ENCODE measurements at places on chromosomes 3 and 15. TPM values are rescaled to one million over a fixed set of nuclear protein-coding genes. Genes with fewer than 3 reads are reported as not detected.
A peak's percentile ranks its signal among the peaks of the same experiment; 100 is the strongest.

DNA sequence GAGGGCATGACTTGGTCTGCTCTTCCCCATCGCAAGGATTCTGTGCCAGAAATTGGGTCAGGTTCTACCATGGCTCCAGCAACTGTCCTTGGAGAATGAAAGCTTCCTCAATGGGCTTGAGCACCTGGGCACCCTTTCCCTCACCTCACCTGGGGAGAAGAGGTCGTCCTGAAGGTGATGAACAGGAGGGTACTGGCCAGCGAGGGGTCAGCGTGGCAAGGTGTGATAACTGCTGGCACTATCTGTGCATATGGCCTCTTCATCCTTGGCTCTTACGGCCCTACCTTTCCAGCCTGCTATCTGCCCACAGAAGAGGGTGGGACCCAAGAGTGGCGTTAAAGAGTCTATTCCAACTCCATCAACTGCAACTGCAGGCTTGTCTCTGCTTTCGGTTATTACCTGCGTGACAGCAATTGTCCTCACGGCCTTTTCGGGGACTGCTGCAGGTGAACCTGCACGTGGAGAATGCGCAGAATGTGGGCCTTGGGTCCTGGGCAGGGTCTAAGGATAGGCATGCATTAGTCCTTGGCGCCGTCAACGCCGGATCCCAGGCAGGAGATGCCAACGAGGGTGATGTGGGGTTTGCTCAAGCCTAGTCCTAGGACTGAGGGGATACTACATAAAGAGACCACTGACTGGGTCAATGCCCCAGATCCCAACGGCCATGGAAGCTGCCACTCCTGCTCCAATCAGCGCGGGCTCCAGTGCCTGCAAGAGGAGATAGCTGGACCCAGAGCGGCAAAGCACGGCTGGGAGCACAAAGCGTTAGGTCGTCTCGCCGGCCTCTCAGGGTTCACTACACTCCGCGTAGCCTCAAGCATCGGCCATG, 625 bp upstream of the RBM15B start:
- no peaks in the 10 kb centered on the region for H3K27me3 ChIP-seq
- H3K4me1 ChIP-seq = peaks cover 69% of the 10 kb centered on the region
- no peak for DNase-seq
- H3K36me3 ChIP-seq = peaks cover 37% of the 10 kb centered on the region
- H3K27ac ChIP-seq = peak overlapping the region; percentile 79

GRCh38 chr3:98735761-98736269, 27.3 kb upstream of the ST3GAL6 start:
- H3K4me3 ChIP-seq = no peak overlapping the region
- H3K36me3 ChIP-seq = no peaks in the 10 kb centered on the region
- H3K27me3 ChIP-seq = peaks cover 17% of the 10 kb centered on the region
- H3K27ac ChIP-seq = no peak overlapping the region
- peaks cover 25% of the 10 kb centered on the region for H3K4me1 ChIP-seq
- DNase-seq = no peak

DNA sequence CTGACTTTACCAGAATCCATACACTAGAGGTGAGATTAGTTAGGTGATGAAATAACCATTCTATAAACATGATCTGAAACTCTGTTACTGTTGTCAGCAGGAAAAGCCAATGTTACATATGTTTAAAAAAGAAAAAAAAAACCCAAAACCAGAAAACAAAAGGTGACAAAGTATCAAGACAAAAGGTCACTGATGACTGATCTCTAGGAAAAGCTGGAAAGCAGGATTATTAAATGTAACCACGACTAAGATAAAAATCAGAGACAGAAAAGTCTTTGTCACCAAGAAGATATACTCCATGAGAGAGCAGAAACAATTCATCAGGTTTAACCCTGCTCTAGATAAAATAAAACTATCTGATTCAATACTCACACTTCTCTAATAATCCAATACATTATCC, 5.4 kb upstream of the SETD5 start:
- H3K27me3 ChIP-seq = no peaks in the 10 kb centered on the region
- H3K4me3 ChIP-seq = no peak overlapping the region
- peaks cover 61% of the 10 kb centered on the region for H3K36me3 ChIP-seq
- no peak overlapping the region for H3K27ac ChIP-seq

GRCh38 chr15:73674587-73674986, 9.6 kb upstream of the CD276 start:
- no peak overlapping the region for H3K27ac ChIP-seq
- no peaks in the 10 kb centered on the region for H3K36me3 ChIP-seq
- H3K4me1 ChIP-seq = no peaks in the 10 kb centered on the region
- no peak for DNase-seq

The KIF23 gene
- not detected for polyA plus RNA-seq

DNA sequence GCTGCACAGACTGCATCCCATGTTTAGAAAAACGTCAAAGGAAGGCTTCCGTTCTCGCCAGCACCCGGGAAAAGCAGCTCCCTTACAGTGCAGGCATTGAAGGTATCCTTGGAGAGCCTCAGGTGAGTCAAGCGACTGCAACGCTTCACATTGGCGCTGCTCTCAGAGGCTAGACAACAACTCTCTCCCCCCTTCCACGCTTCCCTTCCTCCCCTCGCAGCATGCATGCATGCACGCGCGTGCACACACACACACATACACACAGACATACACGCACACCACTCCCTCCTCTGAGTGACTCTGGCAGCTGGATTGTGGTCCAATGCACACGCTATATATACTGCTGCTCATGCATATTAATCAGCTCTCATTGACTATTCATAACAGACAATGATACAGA, 191.1 kb downstream of the PDZRN3 start:
- H3K4me3 ChIP-seq = no peak overlapping the region
- H3K27ac ChIP-seq = no peak overlapping the region
- no peaks in the 10 kb centered on the region for H3K27me3 ChIP-seq
- H3K4me1 ChIP-seq = no peaks in the 10 kb centered on the region

DNA sequence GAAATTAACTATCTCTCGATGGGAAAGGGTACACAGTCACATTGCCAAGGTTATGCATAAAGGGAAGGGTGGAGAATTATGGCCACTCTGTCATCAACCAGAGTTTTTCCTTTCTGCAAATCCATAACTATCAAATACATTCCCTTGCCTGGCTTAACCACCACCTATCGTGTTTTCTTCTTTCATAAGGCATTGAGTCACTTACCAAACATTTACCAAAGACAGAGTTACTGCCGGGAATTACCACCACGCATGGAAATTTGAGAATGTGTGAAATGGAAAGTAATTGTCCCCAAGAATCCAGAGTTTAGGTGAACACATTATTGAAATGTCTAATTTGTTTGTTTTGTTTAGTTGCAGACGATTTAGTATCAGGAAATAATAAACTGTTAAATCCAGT, 134.3 kb upstream of the LRRN1 start:
- DNase-seq = no peak
- no peak overlapping the region for H3K27ac ChIP-seq
- no peaks in the 10 kb centered on the region for H3K36me3 ChIP-seq
- H3K27me3 ChIP-seq = no peaks in the 10 kb centered on the region

DNA sequence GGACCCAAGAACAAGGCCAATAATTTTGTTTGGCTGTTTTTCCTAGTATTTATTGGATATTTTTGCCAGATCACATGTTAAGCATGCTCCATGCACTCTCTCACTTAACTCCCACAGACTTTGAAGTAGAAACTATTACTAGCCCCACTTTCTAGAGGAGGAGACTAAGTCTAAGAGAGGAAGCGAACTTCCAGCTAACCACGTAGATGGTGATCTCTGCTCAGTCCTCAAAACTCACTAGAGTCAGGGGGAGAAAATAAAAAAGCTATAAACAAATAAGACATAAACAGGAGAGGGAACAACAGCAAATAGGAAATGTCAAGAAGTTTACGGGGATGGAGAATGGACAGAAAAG, 481.0 kb upstream of the PROK2 start:
- no peaks in the 10 kb centered on the region for H3K36me3 ChIP-seq
- no peak overlapping the region for H3K4me3 ChIP-seq
- no peak for DNase-seq
- H3K27ac ChIP-seq = no peak overlapping the region
- H3K4me1 ChIP-seq = peaks cover 14% of the 10 kb centered on the region

DNA sequence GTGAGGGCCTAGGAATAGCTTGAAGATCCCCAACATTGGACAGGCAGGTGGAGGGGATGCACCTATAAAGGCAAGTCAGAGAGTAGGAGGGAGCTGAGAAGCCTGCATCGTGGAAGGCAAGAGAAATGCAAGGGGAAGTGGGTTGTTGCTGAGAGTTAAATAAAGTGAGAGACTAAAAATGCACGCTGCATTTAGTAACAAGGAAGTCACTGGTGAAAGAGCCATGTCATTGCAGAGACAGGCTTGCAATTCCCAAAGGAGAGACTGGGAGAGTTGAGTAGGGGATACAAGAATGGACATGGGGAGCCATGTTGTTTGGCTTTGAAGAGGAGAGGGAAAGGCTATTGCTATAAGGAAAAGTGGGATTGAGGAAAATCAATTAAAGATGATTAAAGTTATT, 77.0 kb upstream of the HEG1 start:
- no peak overlapping the region for H3K27ac ChIP-seq
- no peaks in the 10 kb centered on the region for H3K36me3 ChIP-seq
- H3K4me3 ChIP-seq = no peak overlapping the region
- no peak for DNase-seq

DNA sequence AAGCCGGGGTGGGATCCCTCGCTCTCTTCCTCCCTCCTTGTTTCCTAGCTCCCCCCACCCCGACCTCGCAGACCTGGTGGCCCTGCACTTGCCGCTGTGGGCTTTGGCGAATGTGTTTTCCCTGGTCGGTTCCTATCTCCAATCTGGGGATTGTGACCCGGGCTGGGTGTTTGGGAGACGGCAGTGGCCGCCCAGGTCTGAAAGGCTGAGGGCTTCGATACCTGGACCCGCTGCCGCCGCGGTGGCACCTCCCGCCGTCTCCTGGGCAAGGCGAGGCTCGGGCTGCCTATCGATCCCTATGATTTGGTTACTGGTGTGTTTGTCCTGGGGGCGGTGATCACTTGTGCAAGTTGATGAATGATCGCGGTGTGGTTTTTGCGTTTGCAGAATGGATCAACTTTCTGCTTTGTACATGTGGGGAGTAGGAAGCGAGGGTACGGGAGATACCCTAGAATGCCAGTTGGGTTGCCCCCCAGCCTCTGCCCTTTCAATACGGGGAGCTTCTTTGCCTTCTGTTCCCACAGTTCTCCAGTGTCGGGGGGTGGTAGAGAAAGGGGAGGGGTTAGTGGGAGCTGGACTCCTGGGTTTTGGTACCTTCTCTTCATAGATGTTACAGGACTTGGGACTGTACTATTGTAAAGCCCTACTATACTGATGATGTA, 3.0 kb downstream of the BBX start:
- H3K4me1 ChIP-seq = peaks cover 36% of the 10 kb centered on the region
- H3K27me3 ChIP-seq = no peaks in the 10 kb centered on the region
- no peaks in the 10 kb centered on the region for H3K36me3 ChIP-seq
- DNase-seq = peak; percentile 10

GRCh38 chr3:40504636-40505430, 1.0 kb upstream of the ZNF620 start:
- no peak overlapping the region for H3K27ac ChIP-seq
- H3K4me1 ChIP-seq = peaks cover 8% of the 10 kb centered on the region
- no peak for DNase-seq
- H3K4me3 ChIP-seq = no peak overlapping the region
- no peaks in the 10 kb centered on the region for H3K36me3 ChIP-seq

The TRPC1 gene
- polyA plus RNA-seq = 1.5 TPM

The C2CD4A gene
- polyA plus RNA-seq = 0.08 TPM

- no peak overlapping the region for H3K27ac ChIP-seq
- no peak for DNase-seq
- H3K4me3 ChIP-seq = no peak overlapping the region
- no peaks in the 10 kb centered on the region for H3K36me3 ChIP-seq
- H3K27me3 ChIP-seq = no peaks in the 10 kb centered on the region
- H3K4me1 ChIP-seq = no peaks in the 10 kb centered on the region
Observed at GRCh38 chr15:87374339-87374738, 882.2 kb downstream of the NTRK3 start.

The GOLGA8J gene
- not detected for polyA plus RNA-seq

- peaks cover 38% of the 10 kb centered on the region for H3K36me3 ChIP-seq
- no peak overlapping the region for H3K27ac ChIP-seq
- no peak for DNase-seq
- no peaks in the 10 kb centered on the region for H3K27me3 ChIP-seq
- no peak overlapping the region for H3K4me3 ChIP-seq
Observed at GRCh38 chr3:194450341-194450740, 36.5 kb downstream of the ATP13A3 start.

The CADM2 gene
- not detected for polyA plus RNA-seq

- H3K27ac ChIP-seq = no peak overlapping the region
- no peaks in the 10 kb centered on the region for H3K27me3 ChIP-seq
- no peak overlapping the region for H3K4me3 ChIP-seq
- no peaks in the 10 kb centered on the region for H3K36me3 ChIP-seq
- DNase-seq = no peak
Observed at GRCh38 chr15:62920682-62921502, 121.7 kb upstream of the TPM1 start.

The NME9 gene
- polyA plus RNA-seq = 0.80 TPM

- DNase-seq = no peak
- H3K4me1 ChIP-seq = no peaks in the 10 kb centered on the region
- no peak overlapping the region for H3K27ac ChIP-seq
- H3K36me3 ChIP-seq = no peaks in the 10 kb centered on the region
- H3K4me3 ChIP-seq = no peak overlapping the region
Observed at GRCh38 chr3:134496471-134497071, 10.7 kb downstream of the CEP63 start.

GRCh38 chr15:78177447-78177873, 28.3 kb downstream of the IDH3A start:
- H3K27ac ChIP-seq = no peak overlapping the region
- H3K4me3 ChIP-seq = no peak overlapping the region
- peaks cover 10% of the 10 kb centered on the region for H3K4me1 ChIP-seq
- peak; percentile 11 for DNase-seq

DNA sequence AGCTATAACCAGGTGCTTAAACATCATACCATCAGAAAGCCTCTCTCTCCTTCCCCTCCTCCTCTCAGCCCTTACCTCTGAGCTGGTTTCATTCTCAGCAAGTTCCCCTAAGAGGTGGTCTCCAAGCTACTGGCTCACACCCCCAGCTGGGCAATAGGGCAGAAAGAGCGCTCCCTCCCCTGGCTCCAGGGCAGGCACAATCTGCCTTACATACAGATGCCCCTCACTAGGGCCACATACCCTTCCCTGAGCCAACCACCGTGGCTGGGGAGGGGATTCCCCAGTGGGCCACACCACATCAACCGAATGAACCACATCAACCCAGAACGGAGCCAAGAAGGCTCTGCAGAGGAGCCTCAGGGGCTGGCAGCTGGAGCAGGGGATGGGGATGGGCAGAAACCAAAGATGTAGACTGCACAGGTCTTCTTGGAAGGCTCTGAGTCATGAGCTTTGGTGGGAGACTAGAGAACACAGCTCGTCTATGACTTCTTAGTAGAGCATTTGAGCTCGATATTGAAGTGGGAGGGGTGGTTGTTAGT, 4.6 kb upstream of the FBLN2 start:
- peaks cover 11% of the 10 kb centered on the region for H3K4me1 ChIP-seq
- DNase-seq = peak; percentile 32
- no peaks in the 10 kb centered on the region for H3K36me3 ChIP-seq
- no peak overlapping the region for H3K4me3 ChIP-seq
- no peak overlapping the region for H3K27ac ChIP-seq
- H3K27me3 ChIP-seq = no peaks in the 10 kb centered on the region
